ENCODE measurements at places on chromosomes 11 and 22. TPM values are rescaled to one million over a fixed set of nuclear protein-coding genes. Genes with fewer than 3 reads are reported as not detected.

Gene CHST1
- not detected for total RNA-seq

Gene C11orf42
- total RNA-seq, result not detected

Gene APOA1
- total RNA-seq, result not detected

Gene JHY
- total RNA-seq, result 3.1 TPM

Gene C22orf15
- not detected for total RNA-seq
